ENCODE measurements at places on chromosomes 5 and 9.

GRCh38 chr9:19804431-19804830 lies 15.6 kb upstream of the SLC24A2 start:
- DNase-seq = no peak

DNA sequence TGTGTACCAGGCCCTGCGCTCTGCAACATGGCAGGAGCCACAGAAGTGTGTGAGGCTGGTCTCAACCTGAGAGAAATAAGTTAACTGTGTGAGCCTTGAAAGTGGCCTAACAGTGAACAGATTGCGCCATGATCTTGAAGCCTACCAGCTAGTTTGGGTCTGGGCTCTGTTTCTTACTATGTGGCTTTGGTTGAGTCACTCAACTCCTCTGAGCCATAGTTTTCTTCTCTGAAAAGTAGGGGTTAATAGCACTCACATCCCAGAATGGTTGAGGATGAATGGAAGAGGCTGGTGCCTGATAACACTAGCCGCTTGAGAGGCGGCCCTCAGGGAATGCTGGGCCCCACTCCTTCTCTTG lies 121.5 kb downstream of the RGS3 start:
- no peak for DNase-seq

GRCh38 chr5:180644825-180645273 lies 4.6 kb downstream of the FLT4 start:
- no peak for DNase-seq

DNA sequence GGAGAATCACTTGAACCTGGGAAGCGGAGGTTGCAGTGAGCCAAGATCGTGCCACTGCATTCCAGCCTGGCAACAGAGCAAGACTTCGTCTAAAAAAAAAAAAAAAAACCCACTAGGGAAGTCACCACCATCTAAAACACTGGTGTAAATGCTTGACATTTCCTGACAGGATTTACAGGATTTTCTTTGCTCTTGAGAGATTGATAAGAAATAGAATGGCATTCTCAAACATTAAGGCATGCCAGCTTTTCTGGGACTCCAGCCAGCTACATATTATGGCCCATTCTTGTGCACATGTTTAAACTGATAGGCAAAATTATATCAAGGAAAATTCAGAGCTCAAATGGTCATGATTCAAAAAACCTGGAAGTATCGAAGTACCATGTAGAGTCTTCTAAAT lies 28.7 kb downstream of the GTF3C4 start:
- no peak for DNase-seq
